WTC11 (cell line): ENCODE measurements at places on chromosomes 1 and 21.

GRCh38 chr1:108182959-108183700, 17.0 kb downstream of the SLC25A24 start:
- DNase-seq, result no peak
- H3K36me3 ChIP-seq, result peaks cover 62% of the 10 kb centered on the region
- H3K4me3 ChIP-seq, result no peak overlapping the region
- no peaks in the 10 kb centered on the region for H3K27me3 ChIP-seq

DNA sequence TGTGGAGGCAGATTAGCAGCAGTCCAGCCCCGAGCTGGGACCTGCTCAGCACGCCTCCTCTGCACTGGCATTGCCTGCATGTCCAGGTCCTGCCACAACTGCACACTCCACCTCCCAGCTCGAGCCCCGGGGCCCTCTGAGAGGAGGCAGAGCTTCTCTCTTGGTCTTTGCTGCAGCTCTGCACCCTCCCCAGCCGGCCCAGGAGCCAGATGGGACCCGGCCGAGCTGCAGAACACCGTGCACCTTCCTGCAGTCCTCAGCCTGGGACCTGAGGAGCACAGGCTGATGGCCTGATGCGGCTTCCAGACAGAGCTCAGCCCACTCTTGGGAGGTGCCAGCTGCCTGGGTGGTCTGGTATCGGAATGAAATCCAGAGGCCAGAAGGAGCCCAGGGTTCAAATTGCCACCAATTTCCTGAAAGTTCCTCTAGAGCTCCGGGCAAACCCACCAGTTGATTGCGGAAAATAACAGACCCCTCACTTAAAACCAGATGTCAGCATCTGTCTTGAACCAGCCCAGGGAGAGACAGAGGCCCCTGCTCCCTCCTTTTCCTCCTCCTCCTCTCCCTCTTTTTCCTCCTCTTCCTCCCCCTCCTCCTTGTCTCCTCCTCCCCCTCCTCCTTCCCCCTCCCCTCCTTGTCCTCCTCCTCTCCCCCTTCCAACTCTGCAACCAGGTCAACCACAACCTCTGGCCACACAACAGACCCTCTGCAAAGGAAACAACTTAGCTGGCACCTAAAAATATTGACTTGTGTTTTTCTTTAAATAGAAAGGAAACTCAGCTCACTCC, 10.6 kb upstream of the SPSB1 start:
- no peak for DNase-seq
- no peaks in the 10 kb centered on the region; the same call in 1 of the 2 replicates for H3K27me3 ChIP-seq
- H3K4me1 ChIP-seq, result peaks cover 27% of the 10 kb centered on the region
- no peak overlapping the region for H3K4me3 ChIP-seq
- H3K27ac ChIP-seq, result no peak overlapping the region
- H3K36me3 ChIP-seq, result no peaks in the 10 kb centered on the region

GRCh38 chr1:154193821-154194220, 1.9 kb upstream of the TPM3 start:
- H3K27me3 ChIP-seq, result peaks cover 9% of the 10 kb centered on the region; the same call in 1 of the 2 replicates
- DNase-seq, result no peak
- no peak overlapping the region for H3K27ac ChIP-seq
- no peak overlapping the region for H3K4me3 ChIP-seq

GRCh38 chr1:118928739-118929554, 59.2 kb downstream of the TBX15 start:
- H3K36me3 ChIP-seq, result no peaks in the 10 kb centered on the region
- DNase-seq, result peak; percentile 55
- no peak overlapping the region for H3K27ac ChIP-seq
- H3K4me1 ChIP-seq, result peaks cover 10% of the 10 kb centered on the region
- H3K4me3 ChIP-seq, result no peak overlapping the region

GRCh38 chr1:11831945-11832725, 15.4 kb downstream of the NPPA start:
- H3K4me1 ChIP-seq, result no peaks in the 10 kb centered on the region
- no peak for DNase-seq
- H3K27ac ChIP-seq, result no peak overlapping the region
- no peak overlapping the region for H3K4me3 ChIP-seq
- H3K27me3 ChIP-seq, result no peaks in the 10 kb centered on the region

GRCh38 chr1:92306020-92306419, 7.2 kb downstream of the RPAP2 start:
- H3K4me3 ChIP-seq, result no peak overlapping the region
- peaks cover 34% of the 10 kb centered on the region for H3K36me3 ChIP-seq
- no peak for DNase-seq
- H3K27me3 ChIP-seq, result no peaks in the 10 kb centered on the region
- H3K4me1 ChIP-seq, result peaks cover 17% of the 10 kb centered on the region
- H3K27ac ChIP-seq, result no peak overlapping the region

DNA sequence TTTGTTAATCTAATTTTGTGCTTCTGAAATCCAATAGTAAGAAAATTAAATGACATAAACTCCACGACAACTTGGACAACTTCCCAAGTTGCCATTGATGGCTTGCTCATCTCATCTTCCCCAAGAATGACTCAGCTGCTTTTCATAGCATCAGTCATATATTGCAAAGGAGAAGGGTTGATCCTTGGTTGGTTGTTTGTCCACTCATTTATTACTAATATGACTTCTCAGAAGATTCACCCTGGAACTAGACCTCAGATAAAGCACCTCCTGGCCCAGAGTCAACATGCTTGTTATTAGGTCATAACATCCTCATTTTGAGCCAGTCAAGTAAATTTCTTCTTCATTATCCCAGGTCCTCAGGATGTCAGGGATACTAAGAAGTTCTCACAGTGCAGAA, 2.3 kb upstream of the LCE3D start:
- no peak overlapping the region for H3K27ac ChIP-seq
- peaks cover 72% of the 10 kb centered on the region for H3K36me3 ChIP-seq
- peaks cover 7% of the 10 kb centered on the region for H3K27me3 ChIP-seq
- no peaks in the 10 kb centered on the region for H3K4me1 ChIP-seq

DNA sequence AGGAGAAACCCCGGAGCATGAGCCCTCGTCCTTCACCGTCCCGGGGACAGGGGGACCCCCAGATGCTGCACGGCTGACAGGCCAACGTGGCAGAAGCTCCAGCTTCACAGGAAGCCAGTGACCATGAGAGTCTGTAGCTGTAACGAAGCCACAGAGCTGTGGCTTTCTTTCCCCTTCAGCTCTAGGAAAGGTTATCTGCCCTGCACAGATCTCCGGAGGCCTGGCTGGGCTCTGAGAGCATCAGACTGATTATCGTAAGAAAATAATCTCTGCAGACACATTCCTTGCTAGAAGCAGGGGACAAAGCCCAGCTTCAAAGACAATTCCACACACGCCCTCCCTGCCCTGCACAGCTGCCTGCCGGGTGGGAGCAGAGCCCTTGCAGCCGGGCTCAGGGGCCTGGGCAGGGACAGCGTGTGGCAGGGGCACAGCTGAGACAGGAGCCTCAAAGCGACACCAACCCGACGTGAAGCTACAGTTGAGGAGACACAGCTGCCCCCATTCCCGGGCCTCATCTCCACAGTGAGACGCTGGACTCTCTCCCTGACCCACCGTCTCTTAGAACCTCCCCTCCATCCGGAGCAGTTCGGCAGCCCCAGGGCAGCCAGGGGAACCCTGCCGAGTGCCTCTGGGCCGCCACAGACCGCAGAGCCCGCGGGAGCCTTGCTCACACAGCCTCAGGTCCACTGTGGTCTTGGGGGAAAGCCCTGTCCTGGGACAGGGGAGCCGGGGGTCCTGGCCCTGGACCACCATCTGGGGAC, 30.6 kb downstream of the POFUT2 start:
- DNase-seq, result no peak
- H3K4me3 ChIP-seq, result no peak overlapping the region
- no peaks in the 10 kb centered on the region for H3K4me1 ChIP-seq

DNA sequence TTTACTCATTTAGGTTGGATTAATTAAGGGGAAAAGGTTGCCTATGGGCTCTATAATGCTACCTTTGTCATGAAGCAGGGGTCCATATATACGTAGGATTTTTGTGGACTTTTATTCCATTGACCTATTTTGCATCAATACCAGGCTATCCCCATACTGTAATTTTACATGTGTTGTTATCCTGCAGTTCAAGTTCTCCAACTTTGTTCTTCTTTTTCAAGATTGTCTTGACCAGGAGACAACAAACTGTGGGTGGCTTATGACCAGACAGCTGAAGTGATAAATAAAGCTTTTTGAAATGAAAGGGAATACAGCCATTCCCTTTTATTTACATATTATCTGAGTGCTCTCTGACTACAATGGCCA, 345.7 kb downstream of the BARHL2 start:
- no peak overlapping the region for H3K27ac ChIP-seq
- DNase-seq, result no peak
- H3K4me3 ChIP-seq, result no peak overlapping the region
- H3K4me1 ChIP-seq, result no peaks in the 10 kb centered on the region
- H3K27me3 ChIP-seq, result no peaks in the 10 kb centered on the region
- no peaks in the 10 kb centered on the region for H3K36me3 ChIP-seq

DNA sequence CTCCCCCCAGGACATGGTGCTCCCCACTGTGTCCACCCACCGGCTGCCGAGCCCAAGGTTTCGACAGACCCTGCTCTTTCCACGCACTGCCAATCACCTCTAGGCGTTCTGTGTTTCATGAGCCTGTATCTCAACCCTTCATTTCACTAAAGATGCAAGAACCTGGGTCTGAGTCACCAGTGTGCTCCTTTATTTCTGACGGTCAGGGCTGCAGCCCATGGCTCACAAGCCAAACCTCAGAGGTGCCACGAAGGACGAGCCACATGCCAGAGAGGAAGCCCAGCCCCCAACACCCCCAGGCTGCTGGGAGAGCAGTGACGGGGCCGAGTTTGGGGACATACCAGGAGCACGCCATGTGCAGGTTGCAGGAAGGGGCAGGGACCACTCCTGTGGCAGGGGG, 79.2 kb upstream of the ARHGEF16 start:
- DNase-seq, result no peak
- H3K27ac ChIP-seq, result no peak overlapping the region
- H3K4me1 ChIP-seq, result no peaks in the 10 kb centered on the region
- H3K36me3 ChIP-seq, result no peaks in the 10 kb centered on the region
- H3K4me3 ChIP-seq, result no peak overlapping the region

- no peaks in the 10 kb centered on the region for H3K4me1 ChIP-seq
- H3K36me3 ChIP-seq, result peaks cover 11% of the 10 kb centered on the region
- no peak for DNase-seq
- no peak overlapping the region for H3K27ac ChIP-seq
- H3K27me3 ChIP-seq, result no peaks in the 10 kb centered on the region
Observed at GRCh38 chr1:21059021-21059420, 117.7 kb downstream of the EIF4G3 start.

DNA sequence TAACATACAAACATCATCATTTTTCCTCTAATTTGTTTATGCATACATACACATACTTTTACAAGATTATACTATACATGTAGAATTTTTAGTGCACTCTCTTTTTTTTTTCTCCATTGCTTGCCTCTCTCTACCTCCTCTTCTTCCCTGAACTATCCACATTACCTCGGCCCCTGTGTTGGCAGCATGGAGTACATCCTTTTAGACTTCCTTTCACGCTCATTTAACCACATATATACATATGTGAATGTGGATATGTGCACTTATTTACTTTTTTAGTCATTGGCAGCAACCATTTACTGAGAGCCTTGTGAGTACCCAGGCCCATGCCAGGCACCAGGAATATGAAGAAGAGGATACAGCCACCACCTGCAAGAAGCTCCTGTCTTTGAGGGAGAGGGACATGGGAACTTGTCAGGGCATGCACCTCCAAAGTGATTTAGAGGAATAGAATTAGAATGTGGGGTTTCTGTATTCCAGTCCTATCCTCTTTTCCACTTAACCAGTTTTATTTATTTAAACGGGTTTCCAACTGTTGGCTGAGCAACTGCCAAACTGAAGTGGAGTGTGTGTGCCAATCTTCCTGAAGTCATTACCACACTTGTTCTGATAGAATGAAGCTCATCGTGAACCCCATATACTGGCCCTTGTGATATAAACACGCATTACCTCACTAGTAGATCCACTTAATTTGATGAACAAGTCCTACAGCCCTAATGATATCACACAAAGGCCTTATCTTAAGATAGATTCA, 212.6 kb downstream of the TNR start:
- no peak overlapping the region for H3K4me3 ChIP-seq
- H3K27ac ChIP-seq, result no peak overlapping the region

DNA sequence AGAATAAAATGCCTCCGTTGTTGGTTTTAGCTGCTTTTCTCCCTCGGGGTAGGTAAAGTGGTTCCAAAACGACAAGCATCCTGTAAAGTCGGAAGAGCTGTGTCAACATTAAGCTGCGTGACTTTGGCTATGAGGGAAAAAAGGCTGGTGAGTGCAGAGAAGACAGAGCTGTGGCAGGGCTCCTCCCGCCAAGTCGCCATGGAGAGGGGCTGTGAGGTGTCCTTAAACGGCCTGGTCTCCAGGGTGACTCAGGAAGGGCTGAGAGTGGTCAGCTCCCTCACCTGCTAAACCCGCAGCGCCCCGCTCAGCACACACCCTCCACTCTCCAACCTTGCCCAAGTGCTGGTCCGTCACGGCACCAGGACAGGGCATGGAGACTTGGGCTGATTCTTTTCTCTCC, 91.6 kb upstream of the SAMD11 start:
- no peak overlapping the region; the same call in 1 of the 2 replicates for H3K27ac ChIP-seq
- DNase-seq, result no peak
- no peaks in the 10 kb centered on the region for H3K36me3 ChIP-seq
- peaks cover 4% of the 10 kb centered on the region for H3K27me3 ChIP-seq
- no peak overlapping the region for H3K4me3 ChIP-seq

DNA sequence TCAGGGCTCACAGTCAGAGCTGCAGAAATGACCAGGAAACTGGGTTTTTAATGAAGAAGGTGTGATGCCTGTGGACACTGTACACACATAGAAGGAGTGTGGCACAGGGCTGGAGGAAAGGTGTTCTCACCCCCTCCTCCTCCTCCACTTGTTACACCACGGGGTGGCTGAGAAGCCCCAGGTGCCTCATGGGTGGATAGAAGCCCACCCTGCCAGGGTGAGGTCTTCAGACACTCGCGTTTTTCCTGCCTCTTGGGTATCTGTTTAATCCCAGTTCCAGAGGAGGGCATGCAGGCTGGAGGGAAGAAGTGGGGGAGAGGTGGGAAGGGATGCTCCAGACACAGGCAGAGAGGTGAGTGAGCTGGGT, 9.7 kb upstream of the LAD1 start:
- H3K36me3 ChIP-seq, result no peaks in the 10 kb centered on the region
- no peak overlapping the region for H3K27ac ChIP-seq
- peaks cover 2% of the 10 kb centered on the region; the same call in 1 of the 2 replicates for H3K4me1 ChIP-seq
- H3K4me3 ChIP-seq, result no peak overlapping the region
- no peak for DNase-seq

DNA sequence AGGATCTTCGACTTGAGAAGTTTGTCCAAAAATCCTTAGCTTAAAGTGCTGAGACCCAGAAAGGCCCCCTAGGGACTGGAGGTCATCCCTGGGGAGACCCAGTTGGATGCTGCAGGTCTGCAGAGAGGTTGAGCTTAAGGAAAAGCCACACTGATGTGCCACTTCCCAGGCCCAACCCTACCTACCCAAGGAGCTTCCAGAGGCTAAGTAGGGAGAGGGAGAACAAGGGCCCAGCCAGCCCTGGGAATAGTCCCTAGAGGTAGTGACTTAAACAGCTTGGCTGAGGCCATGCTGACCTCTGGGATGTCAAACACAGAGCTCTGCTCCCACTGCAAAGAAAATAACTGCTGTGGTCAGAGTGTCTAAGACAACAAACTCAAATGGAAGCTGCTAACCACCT, 693.7 kb downstream of the MATN1 start:
- H3K27ac ChIP-seq, result no peak overlapping the region
- no peak for DNase-seq
- no peaks in the 10 kb centered on the region; the same call in 1 of the 2 replicates for H3K4me1 ChIP-seq
- H3K36me3 ChIP-seq, result peaks cover 9% of the 10 kb centered on the region
- no peaks in the 10 kb centered on the region for H3K27me3 ChIP-seq

- H3K27ac ChIP-seq, result no peak overlapping the region
- no peak for DNase-seq
- peaks cover 17% of the 10 kb centered on the region for H3K4me1 ChIP-seq
- no peak overlapping the region for H3K4me3 ChIP-seq
- no peaks in the 10 kb centered on the region for H3K27me3 ChIP-seq
Observed at GRCh38 chr1:57831624-57832023, 407.8 kb upstream of the DAB1 start.
